Right forelimb (tissue), 1 donor: ENCODE measurements at places on chromosomes 2 and 18.
A peak's percentile ranks its signal among the peaks of the same experiment; 100 is the strongest.

DNA sequence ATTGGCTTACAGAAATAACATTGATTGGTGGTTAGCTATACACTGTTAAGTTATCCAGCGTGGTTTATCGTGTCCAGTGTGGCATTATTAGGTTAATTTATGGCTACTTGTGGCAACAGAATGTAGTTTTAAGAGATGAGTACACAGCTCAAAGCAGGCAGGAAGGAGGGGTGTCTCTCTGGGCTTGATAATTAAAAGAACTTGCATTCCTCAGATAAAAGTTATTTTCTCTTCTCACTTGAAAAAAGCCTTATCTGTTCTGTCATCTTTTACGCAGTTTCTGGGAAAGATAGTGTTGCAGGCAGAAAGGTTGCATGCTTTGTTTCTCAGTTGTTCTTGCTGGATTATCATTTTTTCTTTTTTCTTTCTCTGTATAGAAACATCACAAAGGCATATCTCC lies 154.4 kb upstream of the COL3A1 start:
- DNase-seq, result no peak

- DNase-seq, result no peak
These were observed 237.1 kb upstream of the PXDN start for GRCh38 chr2:1981421-1981820.

GRCh38 chr2:236180831-236181453 lies 12.8 kb upstream of the GBX2 start:
- DNase-seq, result no peak

DNA sequence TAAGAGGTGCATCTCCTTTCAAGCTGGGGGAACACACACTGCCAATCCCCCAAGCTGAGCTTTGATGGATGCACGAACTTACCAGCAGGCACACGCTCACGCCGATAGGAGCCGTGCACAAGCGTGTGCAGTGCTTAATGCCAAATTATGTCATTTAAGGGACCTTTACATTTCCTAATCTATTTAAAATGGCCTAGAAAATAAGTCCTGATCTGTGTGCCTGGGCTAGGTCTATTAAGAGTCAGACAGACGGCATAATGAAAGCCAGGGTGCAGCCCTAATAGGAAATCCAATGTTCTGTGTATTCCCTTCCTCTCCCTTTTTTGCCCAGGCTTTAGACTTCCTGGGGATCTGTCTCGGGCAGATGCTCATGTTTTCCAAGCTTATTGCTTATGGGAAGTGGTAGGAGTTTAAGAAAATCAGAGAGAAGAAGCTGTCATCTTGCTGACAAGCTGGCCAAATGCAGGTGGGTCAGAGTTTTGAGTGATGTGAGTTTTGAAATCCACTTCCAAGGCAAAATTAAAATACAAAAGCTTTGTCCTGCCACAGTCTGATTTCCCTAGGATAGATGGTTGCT lies 142.6 kb downstream of the MYT1L start:
- DNase-seq, result no peak

DNA sequence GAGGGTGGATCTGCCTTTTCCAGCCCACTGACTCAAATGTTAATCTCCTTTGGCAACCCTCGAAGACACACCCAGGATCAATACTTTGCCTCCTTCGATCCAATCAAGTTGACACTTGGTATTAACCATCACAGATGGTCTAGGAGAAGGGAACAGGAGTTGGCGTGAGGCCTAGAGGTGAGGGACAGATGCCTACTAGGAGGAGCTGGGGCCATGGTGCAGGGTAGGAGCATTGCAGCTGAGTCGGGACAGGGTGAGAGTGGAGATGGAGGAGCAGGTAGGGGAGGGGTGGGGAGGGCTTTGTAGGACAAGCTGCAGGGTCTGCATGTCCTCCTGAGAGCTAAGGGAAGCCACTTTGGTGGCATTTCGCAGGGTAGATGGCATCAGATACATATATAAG lies 140.0 kb downstream of the VAPA start:
- peak; percentile 24 for DNase-seq
